ENCODE measurements at places on chromosomes 13 and 19. TPM values are rescaled to one million over a fixed set of nuclear protein-coding genes. Genes with fewer than 3 reads are reported as not detected.

DNA sequence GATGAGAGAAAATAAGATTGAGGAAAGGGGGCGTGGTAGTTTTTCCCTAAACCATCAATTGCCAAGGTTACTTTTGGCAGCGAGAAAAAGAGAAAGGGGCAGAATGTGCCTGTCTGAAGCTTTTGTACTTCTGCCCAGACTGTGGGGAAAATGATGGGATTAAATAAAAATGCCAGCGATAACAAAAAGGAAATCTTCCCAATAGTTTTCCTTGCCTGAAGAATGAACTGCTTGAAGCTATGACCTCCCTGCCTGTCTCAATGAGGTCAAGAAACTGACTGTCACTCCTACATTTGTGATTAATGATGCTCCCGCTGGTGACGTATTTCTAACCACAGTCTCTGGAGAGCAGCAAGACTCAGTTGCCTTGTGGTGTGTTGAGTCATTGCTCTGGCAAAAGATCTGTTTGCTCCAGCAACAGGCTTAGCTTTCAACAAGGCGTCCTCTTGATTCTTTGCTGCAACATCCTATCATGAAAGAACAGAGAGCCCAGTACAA lies 1051.5 kb downstream of the DIAPH3 start:
- no peak for DNase-seq
- no peak overlapping the region for H3K27ac ChIP-seq
- H3K4me3 ChIP-seq, result no peak overlapping the region
- no peaks in the 10 kb centered on the region for H3K4me1 ChIP-seq

DNA sequence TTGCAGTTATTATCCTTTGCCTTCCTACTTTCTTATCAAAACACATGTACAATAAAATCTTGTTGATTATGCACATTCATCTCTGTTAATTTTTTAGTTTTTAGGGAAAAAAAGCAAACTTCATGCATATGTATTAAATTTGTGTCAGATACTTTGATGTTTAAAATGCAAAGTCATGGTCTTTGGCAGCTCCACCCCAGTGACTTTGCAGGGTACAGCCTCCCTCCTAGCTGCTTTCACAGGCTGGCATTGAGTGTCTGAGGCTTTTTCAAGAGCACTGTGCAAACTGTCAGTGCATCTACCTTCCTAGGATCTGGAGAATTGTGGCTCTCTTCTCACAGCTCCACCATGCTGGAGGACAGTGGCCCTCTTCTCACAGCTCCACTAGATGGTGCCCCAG lies 1988.1 kb upstream of the PCDH20 start:
- H3K4me3 ChIP-seq, result no peak overlapping the region
- no peaks in the 10 kb centered on the region for H3K36me3 ChIP-seq
- no peak for DNase-seq

- DNase-seq, result no peak
- no peak overlapping the region for H3K27ac ChIP-seq
- no peaks in the 10 kb centered on the region for H3K36me3 ChIP-seq
- no peaks in the 10 kb centered on the region for H3K4me1 ChIP-seq
Measured at GRCh38 chr13:42545842-42546241, 28.1 kb upstream of the TNFSF11 start.

HSH2D gene
- total RNA-seq, result 9.9 TPM

DNA sequence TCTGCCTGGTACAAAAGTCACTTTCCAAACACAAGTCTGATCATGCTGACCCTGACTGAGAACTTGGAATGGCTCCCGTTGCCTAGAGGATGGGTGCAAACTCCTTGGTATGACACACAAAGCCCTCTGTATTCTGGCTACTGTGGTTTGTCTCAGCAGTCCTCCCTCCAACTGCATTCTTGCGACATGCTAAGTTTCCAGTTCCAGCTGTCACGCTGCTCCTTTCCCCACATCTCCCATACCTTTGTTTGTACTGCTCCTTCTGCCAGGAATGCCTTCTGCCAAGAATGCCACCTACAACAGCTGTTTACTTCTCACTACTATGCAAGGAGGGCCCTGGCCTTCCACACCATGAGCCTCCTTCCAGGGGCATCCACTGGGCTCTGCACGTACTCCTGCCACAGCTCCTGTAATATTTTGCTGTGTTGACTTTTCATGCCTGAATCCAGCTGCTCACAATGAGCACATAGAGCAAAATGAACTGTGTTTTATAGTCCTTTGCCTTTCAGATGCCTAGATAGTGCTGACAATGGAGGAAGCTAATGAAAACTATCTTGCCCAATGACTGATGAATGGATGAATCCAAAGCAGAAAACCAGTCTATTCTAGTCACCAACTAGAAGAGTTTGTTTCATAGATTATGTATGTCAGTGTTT lies 543.7 kb downstream of the EFNB2 start:
- H3K4me1 ChIP-seq, result no peaks in the 10 kb centered on the region
- no peak for DNase-seq
- no peaks in the 10 kb centered on the region for H3K27me3 ChIP-seq
- H3K36me3 ChIP-seq, result no peaks in the 10 kb centered on the region
- H3K27ac ChIP-seq, result no peak overlapping the region
- no peak overlapping the region for H3K4me3 ChIP-seq

DNA sequence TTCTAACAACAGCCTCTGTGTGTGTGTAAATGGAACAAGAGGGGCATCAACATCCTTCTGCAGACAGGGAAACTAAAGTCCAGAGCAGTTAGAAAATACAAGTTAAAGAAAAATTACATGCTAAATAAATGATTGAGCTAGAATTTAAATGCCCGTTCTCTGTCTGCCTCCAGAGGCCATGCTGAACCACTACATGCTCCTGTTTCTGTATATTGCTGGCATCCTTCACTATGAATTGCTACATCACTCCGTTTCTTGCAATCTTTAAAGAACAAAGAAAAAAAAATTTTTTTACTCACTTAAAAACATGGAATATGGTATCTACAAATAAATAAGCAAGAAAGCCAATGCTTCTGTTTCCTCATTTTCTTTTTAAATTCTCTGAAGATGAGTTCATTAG lies 47.9 kb downstream of the DCT start:
- no peaks in the 10 kb centered on the region for H3K4me1 ChIP-seq
- H3K27ac ChIP-seq, result no peak overlapping the region
- H3K4me3 ChIP-seq, result no peak overlapping the region
- H3K36me3 ChIP-seq, result no peaks in the 10 kb centered on the region

SIGLEC8 gene
- total RNA-seq, result 2.9 TPM

GRCh38 chr19:11528551-11529341 lies at the start of gene ECSIT:
Gene ECSIT (minus strand): TSS chr19:11529134. CDS start chr19:11519170, 9,964 bp downstream.
- peaks cover 11% of the 10 kb centered on the region for H3K4me1 ChIP-seq
- peak within 1 kb of the TSS; percentile 94 for H3K4me3 ChIP-seq
- H3K27ac ChIP-seq, result peak within 1 kb of the TSS; percentile 86
- H3K27me3 ChIP-seq, result no peaks in the 10 kb centered on the region

- DNase-seq, result no peak
- H3K27me3 ChIP-seq, result no peaks in the 10 kb centered on the region
- no peak overlapping the region for H3K27ac ChIP-seq
- H3K36me3 ChIP-seq, result no peaks in the 10 kb centered on the region
Measured at GRCh38 chr13:33519561-33520467, 234.3 kb upstream of the STARD13 start.

DNA sequence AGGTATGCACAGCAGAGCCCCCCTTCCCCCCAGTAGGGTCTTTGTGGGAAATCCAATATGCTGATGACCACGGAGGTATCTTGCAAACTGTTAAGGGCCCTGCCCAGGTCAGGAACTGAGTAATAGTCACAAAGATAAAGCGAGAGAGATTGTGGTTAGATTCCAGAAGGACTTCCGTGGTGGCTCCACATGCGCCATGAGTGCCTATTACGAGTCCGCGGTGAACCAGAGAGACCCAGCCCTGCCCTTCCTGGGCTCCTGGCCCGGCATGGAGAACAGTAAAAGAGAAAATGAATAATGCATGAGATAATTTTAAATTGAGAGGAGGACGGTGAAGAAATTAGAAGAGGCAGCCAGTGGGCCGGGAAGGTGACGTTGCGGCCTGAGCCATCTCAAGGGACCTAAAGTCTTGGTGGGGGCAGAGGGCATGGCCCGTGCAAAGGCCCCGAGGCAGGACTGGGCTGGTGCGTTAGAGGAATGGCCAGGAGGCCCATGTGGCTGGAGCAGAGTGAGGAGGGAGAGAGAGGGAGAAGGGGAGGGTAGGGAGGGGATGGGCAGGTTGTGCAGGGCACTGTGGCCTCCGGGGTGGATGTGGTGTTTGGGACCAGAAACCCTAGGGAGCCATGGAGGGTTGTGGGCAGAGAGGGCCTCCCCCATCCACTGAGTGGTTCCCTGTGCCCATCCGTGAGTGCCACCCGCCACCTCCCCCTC lies 46.6 kb upstream of the NFIC start:
- H3K27ac ChIP-seq, result no peak overlapping the region
- H3K27me3 ChIP-seq, result no peaks in the 10 kb centered on the region
- H3K36me3 ChIP-seq, result no peaks in the 10 kb centered on the region
- no peaks in the 10 kb centered on the region for H3K4me1 ChIP-seq
- H3K4me3 ChIP-seq, result no peak overlapping the region

DNA sequence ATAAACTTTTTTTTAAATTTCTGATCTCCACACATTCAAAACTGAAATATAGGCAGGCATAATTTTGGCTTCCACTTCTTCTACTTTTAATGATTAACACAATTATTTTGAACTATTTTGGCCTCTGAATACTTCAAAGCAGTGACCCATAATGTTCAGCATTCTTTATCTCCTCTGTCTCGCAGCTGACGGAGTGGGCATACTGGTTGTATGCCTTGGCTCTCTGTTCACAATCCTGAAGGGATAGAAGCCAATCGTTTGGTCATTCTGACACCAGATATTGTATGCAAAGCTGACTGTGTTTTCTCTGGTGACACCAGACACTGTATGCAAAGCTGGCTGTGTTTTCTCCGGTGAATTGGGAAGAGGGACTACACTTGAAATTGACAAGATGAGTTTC lies 833.0 kb downstream of the EFNB2 start:
- H3K27me3 ChIP-seq, result no peaks in the 10 kb centered on the region
- no peaks in the 10 kb centered on the region for H3K4me1 ChIP-seq
- no peak for DNase-seq

- no peak for DNase-seq
- H3K4me3 ChIP-seq, result no peak overlapping the region
- peaks cover 16% of the 10 kb centered on the region for H3K4me1 ChIP-seq
- H3K27me3 ChIP-seq, result no peaks in the 10 kb centered on the region
- H3K27ac ChIP-seq, result peak overlapping the region; percentile 20
Measured at GRCh38 chr13:28641600-28641926, 17.4 kb upstream of the POMP start.

- no peaks in the 10 kb centered on the region for H3K27me3 ChIP-seq
- H3K4me3 ChIP-seq, result no peak overlapping the region
- peaks cover 18% of the 10 kb centered on the region for H3K4me1 ChIP-seq
- H3K27ac ChIP-seq, result no peak overlapping the region
- no peaks in the 10 kb centered on the region for H3K36me3 ChIP-seq
Measured at GRCh38 chr19:38009650-38010242, 102.7 kb downstream of the SIPA1L3 start.

CLEC17A gene
- not detected for total RNA-seq

DNA sequence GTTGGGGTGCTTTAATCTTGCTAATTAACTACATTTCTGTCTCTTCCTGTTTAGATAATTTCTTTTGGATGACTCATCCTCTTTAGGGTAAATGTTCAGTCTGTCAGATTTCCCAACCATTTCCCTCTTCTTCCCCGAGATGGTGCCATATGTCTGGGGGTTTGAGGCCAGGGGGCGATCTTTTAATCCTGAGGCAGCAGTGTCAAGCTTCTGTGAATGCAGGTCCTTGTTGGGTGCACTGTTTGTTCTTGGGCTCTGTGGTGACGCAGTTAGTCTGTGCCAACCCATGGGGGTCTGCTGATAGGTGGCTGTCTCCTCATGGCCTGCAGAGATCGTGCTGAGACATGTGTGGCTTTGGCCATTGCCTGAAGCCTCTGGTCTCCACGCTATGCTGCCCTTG lies 420.4 kb downstream of the NDFIP2 start:
- H3K4me1 ChIP-seq, result no peaks in the 10 kb centered on the region
- no peak overlapping the region for H3K4me3 ChIP-seq
- H3K36me3 ChIP-seq, result no peaks in the 10 kb centered on the region
- no peak overlapping the region for H3K27ac ChIP-seq
- no peaks in the 10 kb centered on the region for H3K27me3 ChIP-seq

IGSF23 gene
- total RNA-seq, result not detected
